Stimulated activated CD4-positive, alpha-beta T cell treated with anti-CD3 and anti-CD28 coated beads, Interleukin-2, amount 100 ng/mL, for 48 hours (primary cell): ENCODE measurements at places on chromosomes 5 and 9.

GRCh38 chr9:22030101-22030598 is 21.0 kb upstream of the CDKN2B start:
- DNase-seq = no peak

DNA sequence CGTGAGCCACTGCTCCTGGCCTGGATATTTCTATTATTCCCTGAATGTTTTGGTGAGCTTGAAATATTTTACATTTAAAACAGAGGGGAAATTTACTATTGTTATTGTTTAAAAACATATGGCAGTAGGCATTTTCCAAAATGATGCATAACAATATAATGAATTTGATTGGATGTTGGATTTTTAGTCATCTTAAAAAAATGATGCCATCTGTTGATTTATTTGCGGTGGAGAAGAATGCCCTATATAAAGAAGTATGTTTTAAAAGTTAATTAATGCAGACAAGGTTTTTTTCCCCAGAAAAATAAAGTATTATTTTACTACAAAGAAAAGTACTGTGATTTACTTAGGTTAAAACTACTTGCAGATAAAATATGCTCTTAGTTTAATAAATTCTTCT is 33.4 kb upstream of the ARRDC3 start:
- no peak for DNase-seq

DNA sequence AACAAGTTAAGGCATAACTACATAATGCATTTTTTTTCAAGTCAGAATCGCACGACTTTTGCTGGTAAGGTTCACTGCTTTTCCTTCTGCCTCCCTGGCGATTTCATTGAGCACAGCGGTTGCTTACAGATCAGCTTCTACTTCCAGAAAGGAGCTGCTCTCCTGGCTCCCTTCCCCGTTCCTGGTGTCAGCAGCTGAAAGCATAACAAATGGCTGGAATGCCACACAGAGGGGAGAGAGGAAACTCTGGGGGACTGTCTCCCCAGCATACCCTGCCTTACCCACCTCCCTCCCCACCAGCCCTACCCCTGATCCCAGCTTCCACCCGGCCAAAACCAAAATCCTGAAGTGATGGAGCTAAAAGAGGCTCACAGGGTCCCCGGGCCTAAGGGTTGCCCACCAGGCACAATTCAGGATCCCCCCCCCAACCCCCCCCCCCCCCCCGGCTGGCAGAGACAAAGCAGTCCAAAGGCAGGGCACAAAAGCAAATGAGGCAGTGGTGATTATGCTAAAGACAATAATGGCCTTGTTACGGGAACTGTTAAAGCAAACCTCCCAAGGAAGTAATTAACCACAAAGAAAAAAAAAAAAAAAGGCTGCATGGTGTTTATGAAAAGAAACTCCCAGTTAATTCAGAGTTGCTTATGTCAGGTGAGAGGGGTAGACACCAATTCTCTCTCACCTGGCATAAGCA is 126.1 kb upstream of the WWC1 start:
- DNase-seq = no peak

DNA sequence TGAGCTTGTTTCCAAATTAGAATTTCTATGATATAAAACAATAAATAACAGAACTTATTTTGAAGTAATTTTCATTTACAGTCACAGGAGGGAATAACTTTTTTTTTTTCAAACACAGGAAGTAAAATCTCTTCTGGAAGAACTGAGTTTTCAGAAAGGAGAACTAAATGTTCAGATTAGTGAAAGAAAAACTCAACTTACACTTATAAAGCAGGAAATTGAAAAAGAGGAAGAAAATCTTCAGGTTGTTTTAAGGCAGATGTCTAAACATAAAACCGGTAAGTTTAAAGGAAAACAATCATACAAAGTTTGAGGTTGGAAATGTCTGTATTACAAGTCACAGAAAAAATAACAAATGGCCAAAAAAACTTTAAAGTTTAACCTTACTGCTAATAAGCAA is 41.6 kb downstream of the RAB14 start:
- no peak for DNase-seq

DNA sequence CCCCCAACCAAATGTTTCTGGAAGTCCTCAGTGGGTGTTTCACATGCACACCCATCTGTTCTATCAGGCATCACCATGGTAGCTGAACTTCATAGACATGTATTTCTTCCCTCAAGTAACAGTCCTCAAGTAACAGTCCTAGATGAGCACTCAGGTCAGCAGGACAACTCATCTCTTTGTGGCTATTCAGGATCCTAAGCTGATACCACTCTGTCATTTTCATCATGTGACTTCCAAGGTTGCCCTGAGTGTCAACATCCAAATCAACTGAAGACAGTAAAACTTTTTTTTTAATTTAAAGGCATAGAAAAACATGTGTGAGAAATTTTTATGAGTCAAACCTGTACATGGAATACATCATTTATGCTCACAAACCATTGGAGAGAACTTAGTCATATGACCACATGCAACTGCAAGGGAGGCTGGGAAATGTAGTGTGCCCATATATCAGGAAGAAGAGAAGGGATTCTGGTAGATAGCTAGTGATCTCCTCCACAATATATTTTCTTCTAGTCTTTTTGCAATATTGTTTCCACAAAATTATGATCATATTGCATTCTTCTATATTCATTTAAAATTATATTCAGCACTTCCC is 64.2 kb upstream of the FST start:
- no peak for DNase-seq

DNA sequence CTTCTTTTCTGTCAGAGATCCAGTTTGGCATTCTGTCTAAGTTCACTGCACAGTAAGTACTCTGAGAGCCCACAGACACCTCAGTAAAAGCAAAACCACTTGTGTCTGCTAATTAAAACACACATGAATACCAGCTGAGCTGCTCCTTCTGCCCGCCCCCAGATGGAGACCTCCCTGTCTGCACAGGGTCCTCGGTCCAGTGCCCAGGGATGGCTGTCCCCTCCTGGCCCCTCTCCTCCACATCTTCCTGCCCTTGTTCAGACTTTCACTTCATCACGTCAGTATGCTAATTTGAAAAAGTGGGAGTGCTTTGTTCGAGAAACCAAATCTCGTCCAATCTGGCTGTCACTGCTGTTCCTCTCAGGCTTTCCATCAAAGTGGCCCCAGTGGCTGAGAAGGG is 43.5 kb downstream of the LIX1 start:
- DNase-seq = no peak

DNA sequence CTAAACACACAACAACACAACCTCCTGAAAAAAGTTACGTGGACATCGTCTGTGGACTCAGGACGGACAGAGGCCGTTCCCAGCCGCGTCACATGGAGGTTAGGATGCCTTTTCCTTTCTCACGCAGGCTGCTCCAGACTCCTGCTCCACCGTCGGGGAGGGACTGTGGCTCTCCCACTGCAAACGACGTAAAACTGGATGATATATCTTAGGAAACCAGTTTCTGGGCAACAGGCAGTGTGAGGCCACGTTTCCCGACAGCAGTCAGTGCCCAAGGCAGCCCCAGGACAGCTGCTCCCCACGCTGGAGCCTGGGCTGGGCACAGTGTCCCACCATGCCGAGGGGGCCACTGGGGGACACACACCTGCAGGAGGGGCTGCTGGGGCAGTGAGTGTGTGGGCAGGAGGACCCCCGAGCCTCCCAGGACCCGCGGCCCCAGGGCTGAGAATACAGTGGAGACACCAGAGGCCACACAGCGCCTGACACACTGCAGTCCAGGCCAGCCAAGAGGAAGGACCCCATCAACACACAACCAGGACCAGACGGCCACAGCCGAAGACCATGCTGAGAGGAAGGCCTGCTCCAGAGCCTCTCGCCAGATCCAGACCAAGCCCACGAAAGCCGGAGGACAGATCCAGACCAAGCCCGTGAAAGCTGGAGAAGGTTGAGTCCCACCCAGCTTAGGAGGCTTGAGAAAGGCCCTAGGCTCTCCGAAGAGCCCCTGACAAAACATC is 26.2 kb downstream of the EXD3 start:
- DNase-seq = no peak

GRCh38 chr5:68126886-68127285 is 88.7 kb upstream of the PIK3R1 start:
- DNase-seq = no peak

DNA sequence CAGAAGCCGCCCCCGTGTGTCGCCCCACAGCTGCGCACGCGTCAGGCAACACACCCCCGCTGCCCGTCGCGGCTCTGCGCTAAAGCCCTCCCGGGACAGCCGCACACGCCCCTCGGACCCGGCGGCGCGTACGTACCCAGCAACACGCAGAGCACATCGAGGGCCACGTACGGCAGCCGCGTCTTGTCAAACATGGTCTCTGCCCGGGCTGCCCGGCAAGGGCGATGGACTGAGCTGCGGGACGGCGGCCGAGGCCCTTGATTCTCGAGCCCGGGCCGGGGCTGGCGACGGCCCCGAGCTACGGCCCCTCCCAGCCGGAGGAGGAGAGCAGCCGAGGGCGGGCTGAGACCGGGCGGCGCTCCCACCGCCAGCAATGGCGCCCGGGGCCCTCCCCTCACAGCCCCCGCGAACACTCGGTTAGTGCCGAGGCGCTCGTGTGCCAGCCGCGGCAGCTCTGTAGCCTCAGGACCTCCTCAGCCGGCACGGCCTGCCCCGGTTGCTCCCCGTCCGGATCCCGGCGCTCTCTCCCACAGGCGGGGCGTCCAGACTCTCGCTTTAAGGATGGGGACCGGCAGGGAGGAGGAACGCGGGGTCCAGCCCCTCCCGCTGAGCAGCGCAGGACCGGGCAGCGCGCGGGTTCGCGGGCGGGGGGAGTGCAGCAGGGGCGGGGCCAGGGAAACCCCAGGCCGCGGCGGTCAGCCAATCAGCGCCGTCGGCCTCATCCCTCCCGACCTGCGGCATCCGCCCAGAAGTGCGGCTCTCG is at the start of gene PLPP1:
TSS of gene PLPP1 (minus strand) at position 529 of the 763 bp plus-strand sequence. CDS start at position 194, 335 bp downstream.
- peak; percentile 75 for DNase-seq

GRCh38 chr5:150791536-150791935 is 13.0 kb downstream of the SMIM3 start:
- DNase-seq = no peak

- no peak for DNase-seq
These were observed 12.1 kb upstream of the ERAP1 start for GRCh38 chr5:96819806-96820205.

- no peak for DNase-seq
These were observed 159.3 kb downstream of the MTRR start for GRCh38 chr5:8028243-8028642.

DNA sequence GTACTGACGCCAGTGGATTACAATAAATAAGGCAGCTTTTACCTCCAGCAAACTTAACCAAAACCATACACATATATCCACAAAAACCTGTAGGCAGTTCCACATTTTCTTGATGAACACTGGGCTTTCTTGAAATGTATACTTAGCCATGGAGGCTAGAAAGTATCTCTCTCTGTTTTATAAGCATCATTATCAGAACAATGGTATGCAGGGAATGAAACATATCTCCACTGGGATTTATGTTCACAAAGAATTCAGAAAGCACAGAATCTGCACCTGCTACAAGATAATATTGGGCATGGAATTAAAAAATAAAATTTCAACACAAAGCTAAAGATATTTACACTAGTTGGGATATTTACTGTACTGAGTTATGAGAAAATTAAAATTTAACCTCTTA is 126.1 kb upstream of the RASA1 start:
- no peak for DNase-seq

GRCh38 chr5:107661038-107661649 is 9.6 kb downstream of the EFNA5 start:
- DNase-seq = no peak

DNA sequence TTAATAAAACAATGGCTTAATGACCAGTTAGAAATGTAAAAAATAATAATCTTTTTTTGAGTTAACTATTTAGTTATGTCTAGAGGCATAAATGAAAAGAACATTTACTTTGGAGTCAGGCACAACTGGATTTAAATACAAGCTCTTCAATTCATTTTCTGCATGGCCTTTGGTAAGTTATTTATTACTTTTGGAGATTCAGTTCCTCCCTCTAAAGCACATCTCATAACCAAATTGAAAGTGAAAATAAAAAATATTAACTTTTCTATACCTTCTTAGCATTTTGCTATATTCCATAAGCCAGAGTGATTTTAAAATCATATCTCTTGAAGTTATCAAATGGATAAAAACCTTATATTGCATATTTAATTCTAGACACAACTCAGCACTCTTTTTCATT is 434.9 kb upstream of the SMARCA2 start:
- DNase-seq = no peak

- DNase-seq = no peak
These were observed 144.9 kb downstream of the CEP120 start for GRCh38 chr5:123278284-123278683.

DNA sequence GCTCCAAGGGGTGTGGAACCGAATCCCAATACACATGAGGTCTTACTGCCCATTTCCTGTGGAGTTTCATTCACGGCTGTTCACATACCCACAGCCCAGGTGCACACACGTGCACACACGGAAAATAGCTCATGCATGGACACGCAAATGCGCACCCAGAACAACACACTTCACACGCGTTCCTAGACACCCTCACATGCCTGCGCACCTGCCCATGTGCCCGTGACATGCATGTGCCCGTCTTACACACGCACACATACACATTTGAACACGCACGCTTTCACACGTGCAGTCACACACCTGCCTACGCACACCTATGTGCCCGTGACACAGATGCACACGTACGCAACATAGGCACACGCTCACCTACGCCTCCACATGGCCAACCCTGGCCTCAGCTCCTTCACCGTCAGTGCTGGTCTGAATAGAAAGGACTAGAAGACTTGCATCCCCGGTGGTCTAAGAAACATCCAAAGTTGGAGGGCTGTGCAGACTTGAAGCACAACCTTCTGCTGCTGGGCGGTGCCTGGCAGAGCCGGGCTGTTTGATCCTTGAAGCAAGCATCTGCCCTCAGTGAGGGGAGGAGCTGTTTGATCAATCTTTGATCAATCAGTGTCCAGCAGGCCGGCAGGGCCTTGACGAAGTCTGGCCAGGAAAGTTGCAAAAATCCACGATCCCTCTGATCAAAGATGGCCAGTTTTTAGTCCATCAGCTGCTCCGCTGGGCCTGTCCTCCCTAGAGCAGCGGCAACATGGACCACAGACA is 164.7 kb downstream of the OLFM1 start:
- DNase-seq = no peak

DNA sequence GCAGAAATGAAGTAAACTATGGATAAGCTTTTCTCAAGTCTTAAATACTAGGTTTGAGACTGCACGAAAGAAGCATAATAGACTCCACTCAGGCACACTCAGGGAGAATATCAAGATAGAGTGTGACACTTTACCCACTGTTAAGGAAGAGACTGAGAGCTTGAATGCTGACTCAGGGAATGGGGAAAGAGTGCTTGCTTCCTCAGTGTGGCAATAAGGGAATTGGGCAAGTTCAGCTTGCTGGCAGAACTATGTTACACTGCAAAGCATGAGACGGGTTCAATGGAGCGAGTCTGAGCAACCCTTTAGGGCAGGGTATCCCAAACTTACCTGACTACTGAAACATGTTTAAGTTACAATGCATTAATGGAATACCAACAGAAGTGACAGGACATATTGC is 237.7 kb upstream of the MEF2C start:
- DNase-seq = no peak

- DNase-seq = no peak
These were observed 73.6 kb upstream of the SUSD1 start for GRCh38 chr9:112248722-112249121.

- no peak for DNase-seq
These were observed 77.5 kb upstream of the RARS1 start for GRCh38 chr5:168408561-168409305.

- DNase-seq = no peak
These were observed 8.3 kb upstream of the XPA start for GRCh38 chr9:97705354-97705950.
